ENCODE measurements at places on chromosomes 4 and X.

- no peak for DNase-seq
These were observed 48.3 kb upstream of the CD99 start for GRCh38 chrX:2642791-2643190.

- no peak for DNase-seq
These were observed 7.4 kb upstream of the KDR start for GRCh38 chr4:55132775-55133174.

DNA sequence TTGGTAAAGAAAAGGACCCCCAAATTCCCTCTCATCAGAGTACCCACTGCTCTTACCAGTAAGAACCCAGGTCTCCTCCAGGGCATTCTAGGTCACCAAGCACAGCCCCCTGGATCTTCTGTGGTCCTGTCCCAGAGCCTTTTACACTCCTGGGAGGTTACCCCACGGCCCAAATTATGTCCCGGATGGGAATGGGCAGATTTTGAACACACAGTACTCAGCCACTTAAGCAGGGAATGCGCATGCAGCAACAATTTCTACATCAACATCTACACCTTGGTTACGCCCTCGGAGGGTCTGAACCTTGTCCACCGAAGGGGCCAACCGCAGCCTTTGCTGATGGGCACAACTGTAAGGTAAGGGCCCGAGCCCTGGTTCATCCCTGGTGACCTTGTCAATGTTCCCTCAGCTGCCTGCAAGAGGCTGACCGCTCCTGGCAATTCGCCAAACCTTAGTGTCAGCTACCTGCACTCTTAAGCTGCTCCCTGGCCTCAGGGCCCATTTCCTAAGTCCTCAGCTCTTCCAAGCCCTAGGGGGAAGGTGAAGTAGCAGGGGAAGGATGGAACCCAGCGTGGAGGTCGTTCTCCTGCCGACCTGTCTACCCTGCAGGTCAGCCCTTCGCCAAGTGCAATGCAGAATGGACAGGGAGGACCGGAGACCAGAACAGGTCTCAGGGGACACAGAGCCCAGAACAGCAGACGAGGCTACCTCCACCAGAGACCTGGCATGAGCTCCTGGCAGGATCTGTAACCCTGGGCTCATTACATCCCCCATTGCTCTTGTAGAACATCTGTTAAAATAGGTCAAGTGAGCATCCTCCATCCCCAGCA, 5.9 kb downstream of the TIMP1 start:
- DNase-seq = no peak

DNA sequence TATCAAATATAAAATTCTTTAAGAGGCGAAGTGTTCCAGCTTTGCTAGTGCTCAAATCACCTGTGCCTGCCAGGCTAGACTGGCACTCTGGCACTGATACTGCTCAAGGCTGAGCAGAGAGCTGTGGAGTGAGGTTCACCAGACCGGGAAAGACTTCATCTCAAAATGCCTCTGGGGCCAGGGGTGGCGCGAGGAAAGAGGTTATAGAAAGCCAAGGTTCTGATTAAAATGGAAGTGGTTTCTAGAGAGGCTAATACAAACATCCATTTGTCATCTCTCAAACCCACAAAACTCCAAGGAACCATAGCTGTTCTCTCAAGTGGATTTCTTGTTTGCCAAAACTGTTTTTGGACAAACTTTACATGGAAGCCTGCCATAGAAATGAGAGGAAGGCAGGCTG, 41.5 kb downstream of the F11 start:
- DNase-seq = no peak

DNA sequence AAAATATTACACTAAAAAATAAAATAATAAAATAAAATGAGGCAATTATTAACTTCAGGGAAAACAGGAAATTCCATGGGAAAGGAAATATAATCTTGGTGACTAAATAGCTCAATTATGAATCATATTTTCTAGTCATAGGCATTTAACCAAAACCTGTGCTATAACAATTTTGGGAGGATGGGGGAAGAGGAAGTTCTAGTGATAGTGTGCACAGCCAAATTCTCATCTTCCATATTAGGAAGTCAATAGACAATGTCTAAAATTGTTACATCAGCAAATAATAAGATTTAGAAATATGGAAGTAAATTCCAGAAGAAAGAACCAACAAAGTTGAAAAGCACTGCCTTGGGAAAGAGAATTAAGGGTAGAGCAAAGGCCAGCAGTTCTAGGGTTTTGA, 2.8 kb downstream of the AWAT2 start:
- DNase-seq = no peak

- no peak for DNase-seq
These were observed 39.5 kb downstream of the SORBS2 start for GRCh38 chr4:185772391-185773093.

DNA sequence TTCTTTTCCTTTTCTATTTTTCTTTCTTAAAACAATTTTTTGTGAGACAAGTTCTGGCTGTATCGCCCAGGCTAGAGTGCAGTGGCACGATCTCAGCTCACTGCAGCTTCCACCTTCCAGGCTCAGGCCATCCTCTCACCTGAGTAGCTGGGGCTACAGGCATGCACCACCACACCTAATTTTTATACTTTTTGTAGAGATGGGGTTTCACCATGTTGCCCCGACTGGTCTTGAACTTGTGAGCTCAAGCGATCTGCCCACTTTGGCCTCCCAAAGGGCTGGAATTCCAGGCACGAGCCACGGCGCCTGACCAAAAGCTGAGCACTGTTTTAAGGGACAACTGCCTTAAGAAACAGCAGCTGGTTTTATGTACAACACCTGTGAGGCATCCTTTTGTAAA, 9.3 kb upstream of the NAT8L start:
- no peak for DNase-seq

DNA sequence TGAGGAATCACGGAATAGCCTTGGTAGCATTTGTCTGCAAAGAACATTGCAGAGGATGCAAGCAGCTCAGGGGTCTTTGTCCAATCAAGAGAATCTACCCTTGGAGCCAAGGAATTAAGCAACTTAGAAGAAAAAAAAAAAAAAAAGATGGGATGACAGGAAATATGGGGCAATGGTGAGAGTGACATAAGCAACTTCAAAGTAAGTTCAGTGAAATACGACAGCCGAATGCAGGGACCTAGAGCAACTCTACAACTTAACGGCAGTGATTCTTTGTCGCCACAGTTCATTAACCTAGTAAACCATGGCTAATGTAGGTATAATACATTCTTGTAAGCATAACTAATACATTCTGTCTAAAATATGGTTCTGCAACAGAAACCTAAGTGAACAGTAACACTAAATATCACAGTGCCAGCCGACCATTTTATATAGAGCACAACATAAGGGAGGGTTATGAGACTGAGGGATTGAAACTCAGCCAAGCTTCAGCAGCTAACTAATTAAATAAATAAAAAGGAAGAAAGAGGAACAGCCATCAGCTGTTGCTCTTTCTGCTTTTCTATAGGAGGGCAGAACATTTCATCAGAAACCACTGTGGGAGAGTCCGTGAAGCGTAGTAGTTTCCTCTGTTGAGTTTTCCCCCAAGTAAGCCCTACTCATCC, 74.7 kb downstream of the PPARGC1A start:
- DNase-seq = no peak

- no peak for DNase-seq
These were observed 349.5 kb downstream of the HS3ST1 start for GRCh38 chr4:11079171-11079570.

DNA sequence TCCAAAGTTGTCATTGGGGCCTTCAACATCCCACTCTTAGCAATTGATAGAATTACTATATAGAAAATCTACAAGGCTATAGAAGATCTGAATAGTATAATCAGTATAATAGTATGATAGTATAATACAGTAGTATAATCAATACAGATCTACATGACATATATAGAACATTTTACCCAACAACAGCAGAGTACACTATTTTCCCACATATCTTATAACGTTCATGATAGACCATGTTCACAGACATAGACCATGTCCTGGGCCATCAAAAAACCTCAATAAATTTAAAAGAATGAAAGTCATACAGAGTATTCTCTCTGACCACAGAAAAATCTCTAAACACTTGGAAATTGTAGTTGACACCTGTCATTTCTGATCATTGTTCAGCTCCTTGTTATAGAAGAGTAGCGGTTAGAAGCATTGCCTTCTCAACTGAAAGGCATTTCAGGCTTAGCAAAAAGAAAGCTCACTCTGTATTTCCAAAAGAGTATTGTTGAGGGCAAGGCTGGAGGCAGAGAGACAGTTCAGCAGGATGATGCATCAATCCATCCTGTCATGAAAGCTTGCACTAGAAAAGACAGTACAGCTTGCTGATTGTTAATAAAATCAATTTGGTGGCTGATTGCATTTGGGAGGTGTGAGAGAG, 38.8 kb upstream of the ARMCX5 start:
- DNase-seq = no peak

DNA sequence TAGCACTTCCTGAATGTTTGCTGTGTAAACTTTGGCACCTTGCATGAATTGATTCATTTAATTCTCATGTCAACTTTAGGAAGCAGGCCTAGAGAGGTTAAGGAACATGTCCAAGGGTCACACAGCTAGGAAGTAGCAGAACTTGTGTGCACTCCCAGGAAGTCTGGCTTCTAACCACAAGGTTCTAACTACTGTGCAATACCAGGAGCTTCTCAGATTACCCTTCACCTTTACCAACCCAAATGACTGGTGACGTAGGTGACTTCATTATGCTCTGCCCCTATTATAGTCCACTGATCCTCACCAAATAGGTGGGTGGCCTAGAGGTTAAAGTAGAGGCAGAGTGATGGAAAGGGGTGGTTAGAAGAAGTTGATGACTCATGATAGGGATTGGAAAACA, 14.4 kb downstream of the AR start:
- DNase-seq = no peak

GRCh38 chr4:84905646-84906045, 60.8 kb downstream of the WDFY3 start:
- DNase-seq = no peak

- no peak for DNase-seq
These were observed 84.0 kb downstream of the NHSL2 start for GRCh38 chrX:71994601-71995000.

DNA sequence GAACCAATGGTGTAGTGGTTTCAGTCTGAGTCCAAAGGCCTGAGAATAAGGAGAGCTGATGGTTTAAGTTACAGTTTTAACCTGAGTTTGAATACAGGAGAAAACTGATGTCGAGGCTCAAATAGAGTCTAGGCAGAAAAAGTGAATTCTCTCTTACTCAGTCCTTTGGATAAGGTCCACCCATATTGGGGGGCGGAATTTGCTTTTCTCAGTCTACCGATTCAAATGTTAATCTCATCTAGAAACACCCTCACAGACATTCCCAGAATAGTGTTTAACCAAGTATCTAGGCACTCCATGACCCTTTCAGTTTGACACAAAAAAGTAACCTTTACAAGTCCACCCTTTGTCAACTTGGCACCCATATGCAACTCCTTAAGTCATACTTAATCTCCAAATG, 216.0 kb downstream of the GRID2 start:
- no peak for DNase-seq

GRCh38 chr4:42843694-42844093, 48.8 kb upstream of the GRXCR1 start:
- no peak for DNase-seq

- no peak for DNase-seq
These were observed 92.7 kb downstream of the STIM2 start for GRCh38 chr4:26953366-26953765.

GRCh38 chr4:68349279-68349648, 626 bp downstream of the YTHDC1 start:
- DNase-seq = no peak

GRCh38 chr4:145525291-145525740, 43.7 kb downstream of the SMAD1 start:
- no peak for DNase-seq

- no peak for DNase-seq
These were observed 9.0 kb upstream of the DUSP9 start for GRCh38 chrX:153638041-153638371.

- DNase-seq = no peak
These were observed 58.0 kb downstream of the PPEF2 start for GRCh38 chr4:75844151-75844662.

- no peak for DNase-seq
These were observed 6.8 kb upstream of the ANAPC4 start for GRCh38 chr4:25370242-25370641.

DNA sequence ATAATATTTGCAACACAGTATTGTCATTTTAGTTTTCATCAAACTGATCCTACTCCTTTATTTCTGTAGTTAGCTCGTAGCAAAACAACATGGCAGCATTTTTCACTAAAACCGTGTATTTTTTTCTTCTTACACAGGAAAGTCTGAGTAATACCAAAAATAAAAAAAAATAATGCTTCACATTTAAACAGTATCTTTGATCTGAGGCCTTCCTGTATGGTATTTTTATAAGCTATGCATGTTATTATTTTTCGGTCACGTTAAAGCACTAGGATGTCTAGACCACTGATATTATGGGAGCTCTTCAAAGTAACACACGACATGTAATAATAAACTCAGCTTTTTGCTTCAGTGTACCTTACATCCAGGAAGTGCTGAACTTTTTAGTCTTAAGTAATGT, 94.1 kb upstream of the SRD5A3 start:
- DNase-seq = no peak

GRCh38 chrX:112800971-112801775, 39.5 kb downstream of the AMOT start:
- DNase-seq = no peak

DNA sequence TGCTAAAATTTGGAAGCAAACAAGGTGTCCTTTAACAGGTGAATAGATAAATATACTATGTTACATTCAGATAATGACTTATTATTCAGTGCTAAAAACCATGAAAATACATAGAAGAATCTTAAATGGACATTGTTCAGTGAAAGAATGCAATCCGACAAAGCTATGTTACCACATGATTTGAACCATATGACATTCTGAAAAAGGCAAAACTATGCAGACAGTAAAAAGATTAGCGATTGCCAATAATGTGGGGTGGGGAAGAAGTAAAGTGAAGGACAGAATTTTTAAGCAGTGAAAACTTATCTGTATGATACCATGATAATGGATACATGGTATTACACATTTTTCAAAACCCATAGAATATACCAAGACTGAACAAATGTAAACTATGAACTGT, 926.9 kb downstream of the FAT4 start:
- DNase-seq = no peak

DNA sequence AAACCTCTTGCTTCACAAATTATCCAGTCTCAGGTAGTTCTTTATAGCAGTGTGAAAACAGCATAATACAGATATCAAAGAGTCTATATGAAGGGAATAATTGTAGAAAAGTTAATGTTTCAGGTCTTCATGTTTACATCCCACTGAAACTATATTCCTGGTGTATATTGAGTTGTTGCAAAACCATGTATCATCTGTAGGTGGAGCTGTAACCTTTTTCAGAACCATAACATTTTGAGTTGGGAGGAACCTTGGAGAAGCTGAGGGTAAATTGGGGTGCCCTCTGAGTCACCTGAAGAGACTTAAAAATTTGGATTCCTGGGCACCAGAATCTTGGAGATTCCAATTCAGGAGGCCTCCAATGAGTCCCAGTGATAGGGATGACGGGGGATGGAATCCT, 51.9 kb upstream of the TAPT1 start:
- DNase-seq = no peak

GRCh38 chr4:180789929-180790328, 1453.3 kb upstream of the TENM3 start:
- no peak for DNase-seq

- no peak for DNase-seq
These were observed 45.8 kb upstream of the ARSJ start for GRCh38 chr4:114025176-114025777.

All from T-helper 1 cell (primary cell).